ENCODE measurements at places on chromosomes 3 and 15. TPM values are rescaled to one million over a fixed set of nuclear protein-coding genes. Genes with fewer than 3 reads are reported as not detected.

Gene TMIE
- not detected for total RNA-seq

DNA sequence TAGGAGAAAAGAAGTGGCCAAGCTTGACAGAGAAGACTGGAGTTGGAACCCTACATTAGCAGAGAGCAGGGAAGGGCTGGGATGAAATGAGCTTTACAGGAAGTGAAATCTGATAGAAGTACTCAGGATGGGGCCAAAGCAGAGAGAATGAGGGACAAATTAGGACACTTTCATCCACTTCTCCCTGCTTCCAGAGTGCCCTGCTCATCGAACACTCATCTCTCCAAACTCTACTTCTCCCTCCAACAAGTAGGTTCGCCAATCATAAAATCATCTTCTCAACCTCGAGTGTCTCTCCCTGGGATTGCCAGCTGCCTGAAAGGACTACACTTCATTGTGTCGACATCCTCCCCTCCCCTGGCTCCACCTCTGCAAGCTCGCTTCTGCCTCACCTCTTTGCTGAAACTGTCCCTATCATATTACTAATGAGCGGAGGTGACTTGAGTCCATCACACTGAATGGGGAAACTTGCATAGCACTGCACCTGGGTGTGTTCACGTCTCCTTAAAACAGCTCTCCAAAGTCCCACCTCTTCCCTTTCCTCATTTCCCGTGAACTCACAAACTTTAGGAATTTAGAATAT, 365.8 kb downstream of the FOXP1 start:
- no peak for DNase-seq
- H3K36me3 ChIP-seq, result peaks cover 2% of the 10 kb centered on the region
- no peak overlapping the region for H3K27ac ChIP-seq
- no peak overlapping the region for H3K4me3 ChIP-seq
- H3K27me3 ChIP-seq, result no peaks in the 10 kb centered on the region
- no peaks in the 10 kb centered on the region for H3K4me1 ChIP-seq

- H3K4me1 ChIP-seq, result peaks cover 37% of the 10 kb centered on the region
- H3K4me3 ChIP-seq, result no peak overlapping the region
- no peaks in the 10 kb centered on the region for H3K27me3 ChIP-seq
- H3K36me3 ChIP-seq, result peaks cover 17% of the 10 kb centered on the region
Observed at GRCh38 chr15:99125061-99125891, 20.4 kb downstream of the SYNM start.

DNA sequence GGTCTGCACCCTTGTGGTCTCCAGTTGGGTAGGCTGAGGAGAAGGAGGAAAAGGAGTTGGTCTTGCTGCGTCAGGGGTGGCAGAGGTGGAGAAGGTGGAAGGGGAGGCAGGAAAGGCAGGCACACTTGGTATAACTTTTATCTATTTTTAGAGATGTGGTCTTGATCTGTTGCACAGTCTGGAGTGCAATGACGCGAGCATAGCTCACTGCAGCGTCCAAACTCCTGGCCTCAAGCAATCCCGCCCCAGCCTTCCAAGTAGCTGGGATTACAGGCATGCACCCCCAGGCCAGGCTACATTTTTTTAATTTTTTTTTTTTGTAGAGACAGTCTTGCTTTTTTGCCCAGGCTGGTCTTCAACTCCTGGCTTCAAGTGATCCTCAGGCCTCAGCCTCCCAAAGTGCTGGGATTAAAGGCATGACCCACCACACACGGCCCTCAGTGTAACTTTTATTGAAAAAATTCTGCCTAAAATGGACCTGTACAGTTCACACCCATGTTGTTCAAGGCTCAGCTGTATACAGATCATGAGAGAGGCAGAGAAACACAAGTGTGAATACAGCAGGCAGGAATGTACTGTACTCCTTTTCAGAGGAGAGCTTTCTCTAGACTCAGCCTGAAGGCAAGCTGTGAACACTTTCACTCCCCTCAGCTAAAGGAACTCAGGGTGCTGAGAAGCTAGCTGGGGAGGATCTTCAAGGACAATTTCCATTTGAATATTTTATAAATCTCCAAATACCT, 2.1 kb upstream of the RHOV start:
- H3K36me3 ChIP-seq, result no peaks in the 10 kb centered on the region
- peaks cover 5% of the 10 kb centered on the region for H3K4me1 ChIP-seq
- no peak for DNase-seq
- no peak overlapping the region for H3K27ac ChIP-seq

DNA sequence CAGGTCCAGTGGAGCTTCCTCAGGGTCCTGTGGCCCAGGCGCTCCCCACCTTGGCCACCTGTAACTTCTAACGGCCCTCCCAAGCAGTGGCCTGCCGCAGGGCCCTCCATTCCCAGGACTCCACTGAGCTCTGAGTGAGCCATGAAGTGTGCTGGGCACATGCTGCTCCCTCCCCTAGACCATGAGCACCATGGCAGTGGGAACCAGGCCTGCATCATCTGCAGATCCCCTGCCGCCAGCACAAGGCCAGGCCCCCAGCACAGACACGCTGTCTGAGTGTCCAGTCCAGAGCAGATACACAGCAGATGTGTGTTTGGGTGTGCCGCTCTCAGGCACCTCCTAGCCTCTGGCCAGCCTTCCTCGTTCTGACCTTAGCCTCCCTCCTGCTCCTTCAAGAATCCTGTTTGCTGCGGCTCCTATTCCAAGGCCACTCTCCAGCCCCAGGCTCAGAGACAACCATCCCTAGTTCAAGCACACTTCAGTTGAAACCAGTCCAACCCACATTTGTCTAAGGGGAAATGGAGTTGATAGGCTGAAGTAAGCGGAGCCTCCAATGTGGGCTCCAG, 7.0 kb upstream of the KLF15 start:
- H3K27me3 ChIP-seq, result peaks cover 9% of the 10 kb centered on the region
- H3K27ac ChIP-seq, result no peak overlapping the region
- H3K36me3 ChIP-seq, result no peaks in the 10 kb centered on the region

- H3K27me3 ChIP-seq, result no peaks in the 10 kb centered on the region
- no peak overlapping the region for H3K4me3 ChIP-seq
- H3K36me3 ChIP-seq, result no peaks in the 10 kb centered on the region
- no peak for DNase-seq
- H3K4me1 ChIP-seq, result peaks cover 4% of the 10 kb centered on the region
Observed at GRCh38 chr15:29470794-29471193, 201.2 kb upstream of the NSMCE3 start.

Gene QRICH1
- 153 TPM for total RNA-seq

DNA sequence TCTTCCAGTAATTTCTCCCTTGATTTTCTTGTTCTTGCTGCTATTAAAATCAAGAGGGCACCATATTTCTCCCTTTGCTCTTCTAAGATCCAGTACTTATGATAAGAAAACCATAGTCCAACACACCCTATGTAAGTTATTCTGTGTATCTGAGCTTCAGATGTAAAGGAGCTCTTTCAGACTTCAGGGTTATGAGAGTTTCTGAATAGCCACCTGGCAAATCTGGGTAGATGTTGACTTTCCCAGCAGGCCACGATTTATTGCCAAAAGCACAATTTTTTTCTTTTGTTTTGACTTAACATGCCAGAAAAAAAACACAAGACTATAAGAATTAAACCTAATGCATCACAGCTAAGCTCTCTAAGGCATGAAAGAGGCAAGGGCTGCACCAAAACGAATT, 1045.0 kb downstream of the FHIT start:
- H3K27ac ChIP-seq, result no peak overlapping the region
- no peaks in the 10 kb centered on the region for H3K27me3 ChIP-seq
- no peak overlapping the region for H3K4me3 ChIP-seq
- H3K36me3 ChIP-seq, result no peaks in the 10 kb centered on the region
- peaks cover 4% of the 10 kb centered on the region for H3K4me1 ChIP-seq
- DNase-seq, result no peak

GRCh38 chr3:172014145-172014544, 25.2 kb upstream of the FNDC3B start:
- H3K27me3 ChIP-seq, result no peaks in the 10 kb centered on the region
- H3K36me3 ChIP-seq, result no peaks in the 10 kb centered on the region
- DNase-seq, result no peak
- no peak overlapping the region for H3K27ac ChIP-seq
- H3K4me3 ChIP-seq, result no peak overlapping the region

- no peaks in the 10 kb centered on the region for H3K27me3 ChIP-seq
- peaks cover 32% of the 10 kb centered on the region for H3K4me1 ChIP-seq
- no peak overlapping the region for H3K27ac ChIP-seq
- no peaks in the 10 kb centered on the region for H3K36me3 ChIP-seq
- H3K4me3 ChIP-seq, result no peak overlapping the region
Observed at GRCh38 chr3:11386465-11387113, 114.4 kb downstream of the ATG7 start.

DNA sequence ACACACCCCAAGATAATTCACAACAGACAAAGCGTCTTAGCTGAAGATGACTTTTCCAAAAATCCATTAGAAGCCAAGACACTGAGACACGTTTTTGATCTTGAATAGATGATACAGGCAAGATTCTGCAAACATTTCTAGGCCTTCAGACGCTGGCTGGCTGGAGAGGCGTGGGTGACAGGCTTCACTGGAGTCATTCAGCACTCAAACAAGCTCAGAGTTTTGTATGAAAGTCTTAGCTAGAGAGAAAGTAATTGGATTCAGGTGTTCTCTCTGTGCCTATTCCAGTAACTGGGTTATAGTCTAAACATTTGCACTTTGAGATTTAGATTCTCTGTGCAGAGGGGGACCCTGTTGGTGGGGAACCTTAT, 147.7 kb upstream of the BHLHE40 start:
- H3K27ac ChIP-seq, result no peak overlapping the region
- peaks cover 23% of the 10 kb centered on the region for H3K4me1 ChIP-seq
- no peak for DNase-seq
- H3K4me3 ChIP-seq, result no peak overlapping the region
- no peaks in the 10 kb centered on the region for H3K27me3 ChIP-seq

- H3K36me3 ChIP-seq, result peaks cover 10% of the 10 kb centered on the region
- no peaks in the 10 kb centered on the region for H3K27me3 ChIP-seq
- H3K4me1 ChIP-seq, result no peaks in the 10 kb centered on the region
- DNase-seq, result no peak
- H3K27ac ChIP-seq, result no peak overlapping the region
Observed at GRCh38 chr15:27175472-27176153, 204.6 kb downstream of the GABRG3 start.

Gene TNK2
- total RNA-seq, result 54.9 TPM

Gene ALDH1A2
- 1.7 TPM for total RNA-seq

- H3K4me1 ChIP-seq, result peaks cover 26% of the 10 kb centered on the region
- H3K27ac ChIP-seq, result no peak overlapping the region
- no peak for DNase-seq
- H3K27me3 ChIP-seq, result no peaks in the 10 kb centered on the region
- peaks cover 7% of the 10 kb centered on the region for H3K36me3 ChIP-seq
- H3K4me3 ChIP-seq, result no peak overlapping the region
Observed at GRCh38 chr3:112557976-112558375, 3.8 kb downstream of the ATG3 start.

GRCh38 chr3:183261151-183261724, 8.2 kb downstream of the B3GNT5 start:
- no peak for DNase-seq
- H3K27ac ChIP-seq, result no peak overlapping the region
- peaks cover 36% of the 10 kb centered on the region for H3K4me1 ChIP-seq
- H3K36me3 ChIP-seq, result peaks cover 5% of the 10 kb centered on the region
- H3K27me3 ChIP-seq, result no peaks in the 10 kb centered on the region

DNA sequence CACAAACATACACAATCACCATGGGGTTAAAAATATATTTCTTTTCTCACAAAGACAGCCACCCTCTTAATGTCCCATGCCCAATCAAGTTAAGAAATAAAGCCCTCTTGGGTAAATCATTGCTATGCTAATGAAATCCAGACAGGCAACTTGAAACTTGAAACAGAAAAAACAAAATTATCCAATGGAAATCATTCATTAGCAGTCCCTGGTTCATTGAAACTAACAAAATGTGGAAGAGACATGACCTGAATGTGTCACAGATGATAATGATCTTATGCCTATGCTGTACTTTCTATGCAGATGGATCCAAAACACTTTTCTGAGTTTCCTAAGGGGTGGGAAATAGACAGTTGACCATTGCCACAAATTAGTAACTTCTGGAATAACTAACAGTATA, 983.7 kb downstream of the MCTP2 start:
- peaks cover 4% of the 10 kb centered on the region for H3K36me3 ChIP-seq
- peaks cover 38% of the 10 kb centered on the region for H3K4me1 ChIP-seq
- no peak overlapping the region for H3K4me3 ChIP-seq
- DNase-seq, result no peak
- no peak overlapping the region for H3K27ac ChIP-seq
- no peaks in the 10 kb centered on the region for H3K27me3 ChIP-seq

GRCh38 chr3:193174140-193174539, 66.9 kb upstream of the PLAAT1 start:
- no peak overlapping the region for H3K27ac ChIP-seq
- no peaks in the 10 kb centered on the region for H3K36me3 ChIP-seq
- H3K4me3 ChIP-seq, result no peak overlapping the region

DNA sequence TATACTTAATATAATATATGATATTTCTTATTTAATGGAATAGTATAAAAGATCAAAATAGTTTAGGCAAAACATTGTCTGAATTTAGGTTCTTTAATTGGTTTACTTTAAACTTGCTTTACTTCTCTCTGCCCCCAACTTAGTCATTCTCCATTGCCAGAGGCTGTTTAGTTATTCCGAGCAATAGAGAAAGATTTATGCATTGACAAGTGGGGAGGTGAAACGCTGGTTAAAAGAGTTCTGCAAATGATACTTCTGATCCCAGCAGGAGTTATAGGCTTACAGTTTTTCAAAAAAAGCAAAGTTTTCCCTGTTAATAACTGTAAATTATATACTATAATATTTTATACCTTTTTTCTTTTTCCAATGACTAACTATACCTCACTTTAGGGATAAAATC, 145.4 kb downstream of the EPHA3 start:
- H3K36me3 ChIP-seq, result peaks cover 6% of the 10 kb centered on the region
- H3K27me3 ChIP-seq, result no peaks in the 10 kb centered on the region
- H3K27ac ChIP-seq, result no peak overlapping the region
- no peak for DNase-seq

DNA sequence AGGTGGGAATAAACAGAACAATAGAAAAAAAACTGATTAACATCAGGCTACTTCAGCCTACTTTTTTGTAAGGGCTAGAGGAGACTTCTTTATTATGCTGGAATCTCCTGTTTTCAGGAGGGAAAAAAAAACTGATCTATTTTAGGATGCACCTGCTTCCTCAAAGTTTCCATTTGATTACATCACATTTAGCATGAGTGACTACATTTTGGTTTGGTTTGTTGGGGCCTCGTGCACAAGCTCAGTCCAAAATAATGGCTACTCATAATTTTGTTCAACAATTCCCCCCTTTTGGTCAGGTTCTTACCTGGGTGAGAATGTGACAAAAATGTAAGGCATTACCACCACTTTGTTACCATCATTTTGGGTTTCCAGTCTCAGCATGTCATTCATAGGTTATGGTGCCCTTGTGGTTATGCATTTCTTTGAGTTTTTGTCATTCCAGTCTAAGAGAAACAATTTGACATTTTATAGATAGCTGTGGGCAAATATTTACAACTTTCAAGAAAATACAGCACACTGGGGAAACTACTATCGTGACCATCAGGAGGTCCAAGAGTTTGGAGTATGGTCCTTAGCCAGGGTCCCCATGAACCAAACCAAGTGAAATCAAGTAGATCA, 93.6 kb upstream of the ATP11B start:
- no peak overlapping the region for H3K4me3 ChIP-seq
- no peaks in the 10 kb centered on the region for H3K36me3 ChIP-seq
- no peak for DNase-seq
- peaks cover 4% of the 10 kb centered on the region for H3K27me3 ChIP-seq
- no peak overlapping the region for H3K27ac ChIP-seq
- H3K4me1 ChIP-seq, result peaks cover 5% of the 10 kb centered on the region
